ENCODE measurements at places on chromosomes 7 and 10. TPM values are rescaled to one million over a fixed set of nuclear protein-coding genes. Genes with fewer than 3 reads are reported as not detected.

DNA sequence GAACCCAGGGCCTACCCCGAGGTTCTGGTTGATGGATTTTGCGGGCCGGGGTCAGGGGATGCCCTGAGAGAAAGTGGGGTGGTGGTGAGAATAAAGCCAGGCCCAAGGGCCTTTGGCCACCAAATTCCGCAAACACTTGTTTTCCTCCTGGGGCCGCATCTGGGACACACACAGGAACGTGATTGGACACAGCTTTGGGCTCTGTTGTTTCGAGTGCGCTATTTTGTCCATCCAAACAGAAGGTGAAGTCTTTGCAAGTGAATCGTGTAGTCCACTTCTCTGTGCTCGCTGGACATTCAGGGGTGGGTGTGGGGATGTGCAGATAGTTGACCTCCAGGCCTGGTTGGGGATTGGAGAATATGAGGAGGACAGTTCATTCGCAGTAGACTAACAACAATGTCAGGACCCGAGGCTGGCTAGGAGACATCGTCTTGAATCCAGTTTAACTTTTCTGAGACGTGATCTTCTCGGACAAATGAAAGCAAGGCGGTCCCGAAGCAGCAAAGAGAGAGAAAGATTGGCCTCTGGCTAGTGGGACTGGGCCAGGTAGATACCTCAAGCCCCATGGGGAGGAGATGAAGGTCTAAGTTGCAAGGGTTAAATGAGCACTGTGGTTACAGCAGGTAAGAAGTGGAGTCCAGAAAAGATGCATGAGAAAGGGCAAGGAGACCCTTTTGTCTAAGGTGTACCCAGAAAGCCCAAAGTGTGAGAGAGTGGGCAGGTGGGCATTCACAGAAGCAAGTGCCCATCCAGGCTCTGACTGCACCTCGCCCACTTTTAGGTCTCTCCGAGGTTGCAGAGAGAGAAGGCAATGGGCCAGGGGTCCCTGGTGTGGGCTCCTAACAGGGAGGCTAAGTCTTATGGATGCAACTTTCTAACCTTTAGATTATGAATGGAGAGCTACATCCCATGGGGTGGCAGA is 764 bp upstream of the FAM131B start:
- ATAC-seq: no peak

DNA sequence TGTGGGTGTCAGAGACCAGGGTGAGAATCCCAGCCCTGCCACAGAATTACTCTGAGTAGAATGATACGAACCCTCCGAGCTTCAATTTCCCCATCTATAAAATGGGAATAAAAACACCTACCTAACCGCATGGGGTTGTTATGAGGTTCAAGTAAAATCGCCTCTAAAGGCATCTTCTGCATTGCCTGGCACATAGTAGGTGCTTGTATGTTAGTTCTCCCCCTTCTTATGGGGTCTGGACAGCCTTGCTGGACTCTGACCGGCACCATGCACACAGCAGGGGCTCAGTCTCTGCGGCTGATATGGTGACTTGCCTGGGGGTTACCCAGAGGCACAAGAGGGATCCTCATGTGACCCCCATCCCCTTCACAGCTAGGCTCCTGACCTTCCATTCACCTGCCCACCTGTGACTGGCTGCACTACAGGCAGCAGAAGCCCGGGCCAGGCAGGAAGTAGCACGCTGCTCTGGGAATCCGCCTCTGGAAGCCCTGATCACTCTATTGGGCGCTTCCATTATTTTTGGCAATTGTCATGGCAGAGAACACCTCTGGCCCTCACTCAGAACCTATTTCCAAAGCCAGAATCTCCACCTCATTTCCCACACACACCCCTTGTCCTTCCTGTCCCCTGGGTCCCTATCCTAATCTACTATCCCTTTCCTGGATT is 6.0 kb downstream of the SH3PXD2A start:
- ATAC-seq: no peak

- ATAC-seq: no peak
Observed at GRCh38 chr10:70541736-70542564, 60.6 kb downstream of the PRF1 start.

DNA sequence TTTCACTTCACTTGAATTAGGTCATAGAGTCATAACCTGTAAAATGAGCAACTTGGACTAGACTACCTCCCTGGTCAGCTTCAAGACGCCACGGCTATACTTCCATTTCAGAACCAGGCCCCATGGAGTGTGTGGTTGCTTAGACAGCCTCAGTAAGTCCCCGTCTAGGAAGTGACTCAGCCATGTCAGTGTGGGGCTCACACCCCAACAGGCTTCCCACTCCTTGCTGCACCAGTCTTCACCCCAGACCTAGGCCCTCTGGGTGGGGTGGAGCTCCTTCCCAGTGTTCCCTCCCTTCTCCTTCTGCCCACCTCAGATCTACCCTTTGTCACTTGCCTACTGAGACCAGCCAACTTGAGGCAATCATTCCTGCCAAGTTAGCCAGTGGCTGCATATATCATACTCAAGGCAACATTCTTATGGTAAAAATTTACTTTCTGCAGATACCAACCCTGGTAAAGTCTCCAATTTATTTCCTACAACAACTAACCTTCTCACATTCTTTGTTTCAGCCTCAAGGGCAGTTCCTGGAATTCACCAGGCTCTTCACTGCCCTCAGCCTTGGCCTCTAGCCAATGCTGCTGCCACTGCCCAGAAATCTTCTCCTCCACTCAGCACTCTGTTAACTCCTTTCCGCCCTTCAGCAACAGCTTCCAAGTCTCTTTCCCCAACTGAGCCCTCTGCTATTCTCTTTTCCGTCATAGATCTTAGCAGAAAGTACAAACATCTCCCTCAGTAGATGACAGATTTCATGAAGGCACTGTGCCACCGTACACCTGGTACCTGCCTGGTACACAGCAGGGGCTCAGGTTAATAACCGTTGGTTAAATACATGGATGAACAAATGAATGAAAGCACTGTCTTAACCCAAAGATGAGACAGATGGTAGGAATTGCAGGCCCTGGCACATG is 31.3 kb upstream of the ZNRF2 start:
- peak; percentile 67 for ATAC-seq

LLCFC1 gene
- not detected for total RNA-seq

DNA sequence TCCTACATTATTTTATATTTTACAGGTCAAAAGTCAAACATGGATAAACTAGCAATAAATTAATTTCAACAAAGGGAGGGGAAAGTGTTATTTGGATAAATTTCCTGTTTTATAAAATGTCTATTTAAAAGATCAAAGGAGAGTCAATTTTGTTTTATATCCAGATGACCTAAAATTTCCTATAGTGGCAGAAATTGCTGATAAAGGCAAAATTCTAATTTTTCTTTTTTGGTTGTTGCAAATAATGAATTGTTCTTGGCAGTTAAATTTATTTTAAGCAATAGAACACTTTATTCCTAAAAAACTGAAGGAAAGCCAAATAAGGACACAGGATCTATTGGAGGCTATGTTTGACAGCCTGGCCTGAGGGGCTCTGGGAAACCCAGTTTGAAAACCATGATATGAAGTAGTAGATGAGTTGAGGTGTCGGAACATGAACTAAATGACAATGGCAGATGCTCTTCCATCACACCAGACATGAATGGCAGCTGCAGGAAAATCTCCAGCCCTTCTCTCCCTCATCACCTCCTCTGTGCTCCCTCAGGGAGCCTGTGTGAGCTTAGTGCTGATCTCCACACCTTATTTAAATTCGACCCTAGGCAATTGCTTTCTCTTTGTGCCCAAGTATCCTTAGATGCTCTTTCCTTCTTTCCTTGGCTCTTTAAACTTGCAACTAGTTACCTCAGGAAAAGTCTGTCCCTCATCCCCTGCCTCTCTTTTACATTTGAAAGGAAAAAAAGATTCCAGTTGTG is 395.0 kb downstream of the THSD7A start:
- no peak for ATAC-seq

DNA sequence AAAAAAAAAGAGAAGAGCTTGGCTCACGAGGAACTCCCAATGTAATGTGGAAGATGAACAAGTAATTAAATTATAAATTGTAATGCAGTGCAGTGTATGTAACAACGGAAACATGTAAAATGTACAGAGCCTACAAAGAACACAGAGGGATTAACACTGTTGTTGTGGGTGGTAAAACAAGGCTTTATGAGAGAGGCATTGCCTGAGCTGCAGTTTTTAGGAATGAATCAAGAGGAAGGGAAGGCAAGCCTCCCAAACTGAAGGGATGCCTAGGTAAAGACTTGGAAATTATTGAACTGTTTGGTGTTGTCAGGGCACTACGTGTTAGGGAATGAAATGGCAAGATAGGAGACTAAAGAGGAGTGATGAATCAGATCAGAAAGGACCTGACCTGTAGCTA is 213.7 kb downstream of the HTR7 start:
- ATAC-seq: peak; percentile 59

GRCh38 chr7:75040512-75040911 is 33.1 kb downstream of the RCC1L start:
- ATAC-seq: no peak

DNA sequence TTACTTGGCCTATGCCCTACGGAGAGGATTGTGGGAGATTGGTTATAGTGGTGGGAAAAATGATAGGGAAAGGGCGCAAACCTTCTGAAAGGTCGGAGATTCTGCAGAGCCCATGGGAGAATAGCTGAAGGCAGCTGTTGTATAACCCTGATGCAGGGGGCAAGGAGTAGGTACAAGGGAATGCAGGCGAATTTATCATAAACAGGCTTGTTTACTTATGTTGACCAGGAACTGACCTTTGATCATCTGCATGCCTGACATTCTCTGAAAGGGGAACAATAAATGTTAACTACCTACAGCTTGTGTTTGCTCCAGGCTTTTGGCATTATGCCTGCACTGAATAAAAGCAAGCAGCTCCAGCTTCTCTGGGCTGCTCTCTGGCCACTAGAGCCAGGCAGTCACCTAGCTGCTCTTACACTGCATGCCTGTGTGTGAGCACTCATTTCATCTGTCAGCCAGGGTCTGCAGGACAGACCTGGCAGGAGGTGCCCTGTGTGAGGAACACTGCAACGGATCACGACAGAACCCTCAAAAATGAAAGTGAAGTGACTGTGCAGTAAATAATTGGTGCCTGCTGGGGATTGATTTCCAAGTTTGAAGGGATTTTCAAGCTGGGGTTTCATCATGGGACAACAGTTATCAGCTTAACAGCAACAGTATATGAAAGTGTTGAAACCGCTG is 31.1 kb upstream of the ABCA13 start:
- no peak for ATAC-seq

DNA sequence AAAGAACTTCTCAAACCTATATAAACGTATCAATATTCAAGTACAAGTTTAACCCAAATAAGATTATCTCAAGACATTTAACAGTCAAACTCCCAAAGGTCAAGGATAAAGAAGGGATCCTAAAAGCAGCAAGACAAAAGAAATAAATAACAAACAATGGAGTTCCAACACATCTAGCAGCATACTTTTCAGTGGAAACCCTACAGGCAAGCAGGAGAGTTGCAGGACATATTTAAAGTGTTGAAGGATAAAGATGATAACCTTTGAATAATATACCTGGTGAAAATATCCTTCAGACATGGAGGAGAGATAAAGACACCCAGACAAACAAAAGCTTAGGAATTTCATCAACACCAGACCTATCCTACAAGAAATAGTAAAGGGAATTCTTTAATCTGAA is 82.8 kb downstream of the TES start:
- no peak for ATAC-seq

VKORC1L1 gene
- total RNA-seq: 12.8 TPM

DNA sequence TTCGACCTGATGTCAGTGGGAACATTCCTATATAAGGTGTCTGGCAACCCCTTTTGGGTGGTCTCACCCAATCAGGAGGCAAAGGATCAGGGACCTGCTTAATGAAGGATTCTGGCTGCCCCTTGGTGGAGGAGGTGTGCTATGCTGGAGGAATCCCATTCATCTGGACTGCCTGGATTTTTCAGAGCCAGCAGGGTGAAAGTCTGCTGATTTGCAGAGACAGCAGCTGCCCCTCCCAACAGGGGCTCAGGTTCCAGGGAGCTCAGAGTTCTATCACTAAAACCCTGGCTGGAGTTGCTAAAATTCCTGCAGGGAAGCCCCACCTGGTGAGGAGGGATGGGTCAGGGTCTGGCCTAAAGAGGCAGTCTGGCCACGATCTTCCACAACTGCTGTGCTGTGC is 398.5 kb upstream of the CNTNAP2 start:
- ATAC-seq: no peak

DNA sequence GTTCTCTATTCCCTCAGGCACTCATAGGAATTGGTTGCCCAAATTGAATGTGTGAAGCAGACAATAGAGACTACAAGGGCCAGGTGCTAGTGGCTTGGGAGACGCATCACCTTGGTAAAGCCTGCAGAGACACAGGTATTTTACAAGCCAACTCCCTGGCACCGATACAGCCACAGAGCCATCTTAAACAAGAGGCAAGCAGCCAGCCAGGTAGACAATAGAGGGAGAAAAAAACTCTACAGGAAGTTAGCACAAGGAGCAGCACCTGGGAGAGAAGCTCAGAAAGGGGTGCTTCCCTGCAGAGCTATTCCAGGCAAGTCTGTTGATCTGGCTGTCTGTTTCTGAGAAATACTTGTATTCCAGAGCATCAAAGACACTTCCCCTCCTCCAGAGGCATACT is 43.0 kb upstream of the CDK1 start:
- ATAC-seq: peak; percentile 54

- ATAC-seq: no peak
Observed at GRCh38 chr10:63528084-63528744, 7.0 kb downstream of the REEP3 start.

DNA sequence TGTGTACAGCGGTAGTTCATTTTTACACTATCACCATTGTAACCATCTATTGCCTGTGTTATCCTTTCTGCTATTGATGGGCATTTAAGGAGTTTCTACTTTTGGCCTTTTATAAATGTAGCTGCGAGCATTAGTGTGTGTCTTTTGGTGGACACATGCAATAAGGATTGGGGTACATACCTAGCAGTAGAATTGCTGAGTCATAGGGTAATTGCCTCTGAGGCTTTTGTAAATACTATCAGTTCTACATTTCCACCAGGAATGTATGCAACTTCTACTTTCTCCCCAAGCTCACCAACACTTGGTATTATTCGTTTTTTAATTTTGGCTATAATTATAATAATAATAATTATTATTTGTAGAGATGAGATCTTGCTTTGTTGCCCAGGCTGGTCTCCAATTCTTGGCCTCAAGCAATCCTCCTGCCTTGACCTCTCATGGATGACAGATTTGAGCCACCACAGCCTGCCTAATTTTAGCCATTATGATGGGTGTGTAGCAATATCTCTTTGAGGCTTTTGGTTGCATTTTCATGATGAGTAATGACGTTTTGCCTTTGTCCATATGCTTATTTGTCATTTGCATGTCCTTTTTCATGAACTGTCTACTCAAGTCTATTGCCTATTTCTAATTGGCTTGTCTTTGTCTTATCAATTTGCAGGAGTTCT is 277.0 kb downstream of the ACTR3B start:
- no peak for ATAC-seq

DNA sequence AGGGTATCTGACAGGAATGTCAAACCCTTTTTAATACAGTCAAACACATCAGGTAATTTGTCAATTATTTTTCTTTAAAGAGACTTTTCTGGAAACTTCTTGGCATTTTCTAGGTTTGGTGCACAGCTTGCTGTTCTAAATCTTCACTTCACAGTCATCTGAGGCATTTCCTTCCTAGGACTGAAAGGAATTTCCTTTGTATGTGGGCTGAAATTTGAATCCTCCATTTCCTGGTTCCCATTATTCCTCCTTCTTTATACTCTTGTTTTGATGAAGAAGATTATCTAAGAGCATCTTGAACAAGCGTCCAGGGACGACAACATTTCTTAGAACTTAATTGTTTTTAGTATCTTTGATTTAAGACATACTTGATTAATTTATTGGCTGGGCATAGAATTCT is 24.9 kb downstream of the CALD1 start:
- ATAC-seq: no peak

SDK1 gene
- 1.0 TPM for total RNA-seq

CRHR2 gene
- not detected for total RNA-seq

GRCh38 chr7:47625861-47626715 is 44.2 kb upstream of the TNS3 start:
- ATAC-seq: no peak

TPST1 gene
- 7.5 TPM for total RNA-seq

Measured in esophagus mucosa (tissue), 1 donor.